Retinal pigment epithelial cell (primary cell): ENCODE measurements at places on chromosomes 6 and 20.

DNA sequence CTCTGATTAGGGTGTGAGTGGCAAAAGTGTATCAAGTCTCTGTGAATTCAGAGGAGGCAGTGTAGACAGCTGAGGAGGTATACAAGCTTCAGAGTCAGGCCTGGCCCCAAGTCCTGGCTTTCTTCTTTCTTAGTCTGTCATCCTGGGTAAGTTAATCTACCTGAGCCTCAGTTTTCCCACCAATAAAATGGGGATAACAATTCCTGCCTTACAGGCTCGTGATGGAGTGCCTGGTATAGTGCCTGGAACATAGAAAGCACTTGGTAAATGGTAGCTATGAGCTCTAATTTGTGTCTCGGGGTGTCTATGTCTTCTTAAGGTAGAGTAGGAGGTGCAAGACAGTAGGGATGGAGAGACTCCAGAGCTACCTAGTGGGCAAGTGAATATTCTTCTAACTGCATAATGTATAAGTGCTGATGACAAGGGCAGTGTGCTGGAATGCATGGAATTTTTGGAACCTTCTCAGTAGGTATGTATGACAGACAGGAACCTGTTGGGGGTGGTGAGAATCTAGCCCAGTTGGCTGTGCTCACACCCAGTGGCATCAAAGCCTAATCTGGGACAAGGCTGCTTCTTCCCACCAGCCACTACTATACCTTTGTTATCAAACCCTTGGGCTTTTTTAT, 4.0 kb upstream of the SCUBE3 start:
- DNase-seq: no peak

DNA sequence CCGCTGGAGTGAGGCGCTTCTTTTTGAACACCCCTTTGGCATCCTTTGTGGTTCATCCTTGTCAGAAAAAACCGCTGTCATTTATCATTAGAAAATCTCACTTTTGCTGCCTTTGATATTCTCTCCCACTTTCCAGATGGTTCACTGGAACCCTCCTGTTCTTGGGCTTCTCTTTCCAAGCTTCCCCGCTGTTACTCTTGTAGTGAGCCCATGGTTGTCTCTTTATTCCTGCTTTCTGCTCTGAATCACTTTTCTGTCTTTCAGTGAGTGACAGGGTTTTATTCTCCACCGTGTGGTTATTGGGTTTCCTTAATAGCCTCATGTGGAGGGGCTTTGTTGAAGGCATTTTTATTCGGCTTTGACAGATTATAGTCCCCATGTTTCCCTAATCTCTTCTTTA, 117.0 kb downstream of the FARS2 start:
- DNase-seq: no peak

DNA sequence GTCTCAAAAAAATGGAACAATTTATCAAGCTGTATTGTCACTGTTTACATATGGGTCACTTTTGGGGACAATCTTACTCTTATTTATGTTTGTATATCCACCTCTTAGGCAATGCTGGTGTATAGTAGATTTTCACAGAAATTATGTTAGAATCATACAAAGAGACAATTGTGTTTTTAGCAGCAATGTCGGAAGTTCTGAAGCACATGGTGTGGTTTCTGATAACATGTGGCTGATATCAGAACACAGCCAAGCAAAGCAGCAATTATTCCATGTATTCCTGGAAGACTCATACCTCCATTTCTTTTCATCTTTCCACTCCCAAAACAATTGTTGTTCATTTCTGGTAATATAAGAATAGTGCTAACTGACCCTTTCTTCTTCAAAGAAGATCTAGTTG, 17.5 kb upstream of the LOC128125822 start:
- no peak for DNase-seq

DNA sequence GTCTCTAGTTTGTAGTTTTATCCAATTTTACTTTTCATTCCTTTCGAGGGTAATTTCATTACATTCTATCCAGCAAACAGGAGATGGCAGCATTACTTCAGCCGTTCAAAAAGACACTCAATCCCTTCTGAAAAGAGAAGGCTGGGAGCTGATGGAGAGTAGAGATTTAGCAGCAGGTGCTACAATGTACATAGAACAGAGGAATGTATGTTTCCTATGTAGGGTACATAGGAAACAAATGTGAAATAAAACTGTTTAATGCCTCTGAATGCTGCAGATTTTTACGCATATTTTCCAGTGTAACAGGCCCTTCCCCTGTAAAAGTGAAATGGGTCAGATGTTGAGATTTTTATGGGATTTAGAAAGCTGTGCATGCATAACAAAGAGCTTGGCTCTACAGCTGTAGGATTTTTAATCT, 16.0 kb downstream of the RPS12 start:
- no peak for DNase-seq

DNA sequence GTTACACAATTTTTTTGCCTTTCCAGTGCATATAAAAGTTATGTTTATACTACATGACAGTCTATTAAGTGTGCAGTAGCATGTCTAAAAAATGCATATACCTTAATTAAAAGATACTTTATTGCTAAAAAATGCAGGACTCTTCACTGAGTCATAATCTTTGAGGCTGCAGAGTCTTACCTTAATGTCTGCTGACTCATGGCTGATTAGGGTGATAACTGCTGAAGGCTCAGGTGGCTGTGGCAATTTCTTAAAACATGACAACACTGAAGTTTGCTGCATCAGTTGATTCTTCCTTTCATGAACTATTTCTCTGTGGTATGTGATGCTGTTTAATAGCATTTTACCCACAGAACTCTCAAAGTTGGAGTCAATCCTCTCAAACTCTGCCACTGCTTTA, 19.1 kb downstream of the ZSCAN23 start:
- no peak for DNase-seq

GRCh38 chr20:44224637-44225036, 14.1 kb upstream of the OSER1 start:
- DNase-seq: no peak

DNA sequence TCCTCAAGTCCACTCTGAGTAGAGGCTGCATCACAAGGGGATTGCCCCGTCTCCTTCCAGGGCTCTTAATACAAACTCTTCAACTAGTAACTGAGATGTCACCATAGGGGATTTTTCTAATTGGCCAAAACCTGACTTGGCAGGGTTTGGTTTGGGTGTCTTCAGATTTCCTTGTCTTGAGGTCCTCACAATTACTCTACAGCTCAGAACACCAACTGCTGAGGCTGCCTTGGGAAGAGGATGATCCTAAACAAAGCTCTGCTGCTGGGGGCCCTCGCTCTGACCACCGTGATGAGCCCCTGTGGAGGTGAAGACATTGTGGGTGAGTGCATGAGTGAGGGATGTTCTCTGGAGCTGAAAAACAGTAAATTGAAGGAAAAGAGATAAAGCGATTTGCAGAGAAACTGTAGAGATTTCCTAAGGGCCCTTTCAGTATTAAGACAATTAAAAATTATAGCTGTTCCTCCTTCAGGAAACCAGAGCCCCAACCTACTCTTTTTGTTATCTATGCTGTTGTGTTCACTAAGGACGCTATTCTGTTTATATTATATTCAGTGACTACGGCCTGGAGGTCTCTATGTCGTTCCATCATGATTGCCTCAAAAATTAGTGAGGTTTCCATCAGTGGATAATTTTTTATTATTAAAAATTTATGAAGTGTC, at the start of gene HLA-DQA1:
Gene HLA-DQA1 (plus strand): TSS at position 188 of the 662 bp plus-strand sequence. CDS start 53 bp downstream, at position 241.
- DNase-seq: no peak

DNA sequence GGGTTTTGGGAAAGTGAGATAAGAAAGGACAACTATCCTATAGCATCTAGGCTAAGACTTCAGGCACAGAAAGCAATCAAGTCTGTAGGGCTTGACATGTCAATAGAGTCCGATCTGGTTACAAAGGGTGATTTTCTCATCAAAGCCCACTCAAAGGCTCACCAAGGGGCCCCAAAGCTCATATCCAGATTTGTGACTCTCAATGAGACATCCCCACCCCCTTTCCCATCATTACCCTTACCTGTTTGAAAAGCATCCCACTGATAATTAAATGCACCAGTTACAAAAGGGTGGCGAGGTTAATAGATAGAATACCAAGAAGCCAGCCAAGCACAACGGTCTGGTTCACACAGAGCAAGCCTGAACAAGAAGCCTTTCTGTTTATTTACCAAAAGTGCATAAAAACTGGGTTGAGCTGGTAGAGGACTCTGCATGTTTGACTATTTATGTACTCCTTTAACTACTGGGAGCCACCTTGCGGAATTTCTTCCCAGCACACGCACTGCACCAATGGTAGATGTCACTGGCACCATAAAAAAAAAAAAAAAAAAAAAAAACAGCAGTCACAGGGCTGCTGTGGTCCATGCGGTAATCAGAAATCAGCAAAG, 6.1 kb downstream of the JAG1 start:
- no peak for DNase-seq

GRCh38 chr6:15675536-15676220, 12.8 kb upstream of the DTNBP1 start:
- DNase-seq: no peak

GRCh38 chr6:152993431-152993830, 9.1 kb downstream of the MTRF1L start:
- no peak for DNase-seq

DNA sequence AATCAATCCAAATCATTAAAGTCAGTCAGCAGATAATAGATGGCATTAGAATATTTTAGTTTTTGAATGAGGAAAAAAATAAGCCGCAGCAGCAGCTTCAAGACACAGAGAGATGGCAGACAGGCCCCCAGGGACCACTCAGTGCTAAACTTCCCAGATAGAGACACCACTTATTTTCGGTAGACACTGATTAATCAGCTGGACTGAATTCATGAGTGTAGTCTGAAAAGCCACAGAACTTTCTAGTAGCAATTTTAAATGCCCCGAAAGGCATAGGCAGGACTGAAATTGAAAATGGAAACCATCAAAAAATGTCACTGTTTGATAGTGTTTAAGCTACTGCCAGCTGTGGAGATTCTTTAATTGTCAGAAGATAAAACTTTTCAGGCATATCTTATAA, 3.1 kb upstream of the CLDN20 start:
- no peak for DNase-seq

GRCh38 chr20:10007747-10008146, 27.0 kb upstream of the ANKEF1 start:
- no peak for DNase-seq

DNA sequence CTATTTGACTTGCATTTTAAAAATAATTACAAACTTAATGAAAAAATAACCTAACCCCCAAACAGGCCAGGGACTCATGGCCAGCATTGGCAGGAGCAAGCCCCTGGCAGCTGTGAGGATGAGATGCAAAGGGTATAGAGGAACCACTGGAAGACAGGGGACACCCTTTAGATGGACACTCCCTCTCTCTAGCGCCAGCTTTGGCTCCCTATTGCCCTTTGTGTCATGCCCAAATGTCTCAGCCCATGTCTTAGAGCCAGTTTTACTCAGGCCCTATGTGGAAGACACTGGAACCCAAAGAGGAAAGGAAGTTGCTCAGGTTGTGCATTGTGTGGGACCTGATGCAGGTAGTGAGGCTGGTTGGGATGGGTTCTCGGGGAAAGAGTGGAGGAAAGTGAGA, 34.9 kb upstream of the RSPO4 start:
- DNase-seq: no peak

- DNase-seq: peak; percentile 48
These were observed 32.3 kb downstream of the GSTA3 start for GRCh38 chr6:52877168-52877567.

GRCh38 chr6:33208091-33208967, at the start of gene RING1:
TSS of gene RING1 (plus strand) at chr6:33208500. CDS start at chr6:33208823, 323 bp downstream.
- no peak for DNase-seq

- DNase-seq: no peak
These were observed 19.5 kb upstream of the GMDS start for GRCh38 chr6:2264932-2265331.

DNA sequence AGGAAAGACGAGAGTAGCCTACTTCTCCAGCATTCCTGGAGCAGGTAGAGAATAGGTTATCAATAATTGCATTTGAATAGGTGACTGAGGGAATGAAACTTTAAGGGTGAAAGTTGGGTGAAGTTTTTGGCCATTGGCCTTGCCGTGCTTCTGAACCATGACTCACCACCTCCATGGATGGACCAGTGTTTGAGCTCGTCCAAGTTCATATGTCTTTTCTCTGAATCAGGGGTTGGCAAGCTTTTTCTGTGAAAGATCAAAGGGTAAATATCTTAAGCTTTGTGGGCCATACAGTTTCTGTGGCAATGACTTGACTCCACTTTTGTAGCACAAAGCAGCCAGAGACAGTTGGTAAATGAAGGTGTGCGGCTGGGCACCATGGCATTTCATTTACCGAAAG, 31.8 kb downstream of the SNRNP48 start:
- no peak for DNase-seq

- no peak for DNase-seq
These were observed 235.8 kb downstream of the EPHA7 start for GRCh38 chr6:93183531-93183972.

DNA sequence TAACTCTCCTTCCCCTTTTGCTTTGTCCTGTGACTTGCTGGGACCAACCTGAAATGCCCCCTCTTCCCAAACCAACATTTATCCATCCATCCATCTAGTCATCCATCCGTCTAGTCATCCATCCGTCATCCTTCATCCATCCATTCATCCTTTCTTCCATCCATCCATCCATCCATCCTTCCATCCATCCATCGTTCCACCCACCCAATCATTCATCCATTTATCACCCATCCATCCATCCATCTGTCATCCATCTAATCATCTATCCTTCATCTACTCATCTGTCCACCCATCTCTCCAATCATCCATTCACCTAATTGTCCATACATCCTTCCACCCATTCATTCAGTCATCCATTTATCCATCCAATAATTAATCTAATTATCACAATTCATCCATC, 92.7 kb downstream of the EDN3 start:
- no peak for DNase-seq

DNA sequence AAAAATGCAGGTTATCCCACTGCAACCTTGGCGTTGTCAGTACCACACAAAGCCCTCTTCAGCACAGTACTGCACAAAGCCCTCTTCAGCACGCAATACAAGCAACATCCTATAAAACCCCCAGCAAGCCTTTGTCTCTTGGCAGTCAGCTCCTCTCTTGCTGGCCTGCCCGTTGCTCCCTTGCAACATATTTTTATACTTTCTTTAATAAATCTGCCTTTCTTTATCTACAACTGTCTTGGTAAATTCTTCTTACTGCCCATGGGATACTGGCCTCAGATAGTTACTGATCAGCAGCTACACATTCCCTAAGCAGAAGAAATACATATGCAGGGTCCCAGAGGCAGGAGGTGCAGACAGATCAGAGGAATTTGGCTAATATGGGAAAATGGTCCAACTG, 70.5 kb upstream of the MAP3K4 start:
- no peak for DNase-seq

GRCh38 chr20:45341939-45342854, 6.0 kb downstream of the SDC4 start:
- peak; percentile 74 for DNase-seq

- no peak for DNase-seq
These were observed 35.4 kb downstream of the GCNT2 start for GRCh38 chr6:10556589-10556988.

DNA sequence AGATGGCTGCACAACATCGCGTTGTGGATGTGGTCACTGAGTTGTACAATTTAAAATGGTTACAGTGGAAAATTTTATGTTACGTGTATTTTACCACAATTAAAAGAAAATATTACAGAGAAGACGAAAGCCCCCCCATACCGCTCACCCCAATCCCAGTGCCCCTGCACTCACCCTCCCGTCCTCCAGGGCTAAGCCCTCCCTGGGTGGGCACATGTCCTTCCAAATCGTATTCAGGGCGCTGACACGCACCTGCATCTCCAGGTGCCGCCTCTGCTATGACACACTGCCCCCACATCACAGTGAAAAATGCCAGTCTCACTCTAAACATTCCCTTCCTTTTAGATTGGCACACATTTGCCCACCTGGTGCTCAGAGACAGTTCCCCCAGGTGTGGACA, 49.4 kb downstream of the PSMG4 start:
- DNase-seq: no peak

GRCh38 chr6:54419885-54420284, 111.6 kb downstream of the TINAG start:
- peak; percentile 69 for DNase-seq

GRCh38 chr20:21615617-21616080, 89.8 kb upstream of the PAX1 start:
- DNase-seq: no peak
